NCI-H1417 (cell line): ENCODE measurements at places on chromosomes 16 and 17.

GRCh38 chr17:60464343-60464742, 42.1 kb downstream of the CHCT1 start:
- DNase-seq, result no peak

GRCh38 chr16:11963706-11964105, 1.3 kb upstream of the TNFRSF17 start:
- DNase-seq, result no peak

- no peak for DNase-seq
These were observed 3.0 kb downstream of the FMNL1 start for GRCh38 chr17:45224671-45225050.

- peak; percentile 64 for DNase-seq
These were observed 382 bp downstream of the PITPNA start for GRCh38 chr17:1562176-1562643.

DNA sequence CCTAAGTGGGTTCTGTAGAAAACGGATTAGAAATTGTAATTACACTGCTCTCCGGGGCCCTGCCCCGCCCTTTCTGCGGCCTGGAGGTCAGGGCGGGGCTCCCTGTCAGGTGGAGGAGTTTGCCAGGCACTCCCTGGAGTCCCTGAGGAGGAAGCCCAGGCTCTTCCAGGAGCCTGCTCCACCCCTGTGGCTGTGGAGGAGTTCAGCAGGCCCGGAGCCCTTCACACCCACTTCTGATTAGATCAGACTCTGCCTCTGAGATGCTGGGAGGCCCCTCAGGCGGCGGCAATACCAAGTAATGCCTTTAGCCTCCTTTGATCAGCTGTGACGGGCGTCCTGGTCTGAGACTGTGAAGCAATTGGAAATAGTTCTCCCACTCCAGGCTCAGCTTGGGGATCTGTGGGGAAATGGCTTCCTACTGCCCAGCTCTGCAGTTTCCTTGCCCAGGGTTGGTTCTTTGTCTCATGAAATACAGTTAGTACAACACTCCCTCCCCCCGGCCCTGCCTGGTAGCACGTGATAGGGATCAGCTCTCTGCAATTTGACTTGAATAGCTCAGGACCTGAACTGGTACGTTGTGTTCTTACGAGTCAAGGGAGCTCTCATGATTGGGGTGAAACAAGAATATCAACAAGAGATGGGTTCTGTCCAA, 22.3 kb downstream of the BAIAP2 start:
- no peak for DNase-seq

- peak; percentile 11 for DNase-seq
These were observed 5.0 kb downstream of the SEC14L1 start for GRCh38 chr17:77145612-77146245.

DNA sequence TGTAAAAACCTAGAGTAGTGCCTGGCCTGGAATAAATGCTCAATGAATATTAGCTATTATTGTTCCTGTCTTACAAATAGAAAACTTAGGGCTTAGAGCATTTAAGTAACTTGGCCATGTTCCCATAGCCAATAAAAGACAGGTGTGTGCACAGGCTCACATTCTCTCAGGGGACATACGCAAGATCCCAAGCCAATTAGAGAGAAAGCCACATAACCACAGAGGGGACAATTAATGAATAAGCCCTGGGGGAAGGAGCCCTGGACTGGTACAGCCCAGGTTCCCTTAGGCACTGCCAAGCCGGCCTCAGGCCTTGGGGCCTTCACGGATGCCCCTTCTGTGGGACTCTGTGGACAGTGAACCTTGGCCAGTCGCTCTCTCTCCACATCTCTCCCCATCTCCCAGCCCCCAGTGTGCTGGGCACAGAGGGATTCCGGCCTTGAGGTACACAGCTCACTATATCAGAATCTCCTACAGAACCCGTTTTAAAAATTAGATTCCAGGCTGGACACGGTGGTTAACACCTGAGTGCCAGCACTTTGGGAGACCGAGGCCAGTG, 27.3 kb upstream of the ABCC12 start:
- no peak for DNase-seq

- no peak for DNase-seq
These were observed 89.3 kb upstream of the SDK2 start for GRCh38 chr17:73733517-73733916.

GRCh38 chr17:44915862-44916780, 821 bp upstream of the GFAP start:
- DNase-seq, result no peak

DNA sequence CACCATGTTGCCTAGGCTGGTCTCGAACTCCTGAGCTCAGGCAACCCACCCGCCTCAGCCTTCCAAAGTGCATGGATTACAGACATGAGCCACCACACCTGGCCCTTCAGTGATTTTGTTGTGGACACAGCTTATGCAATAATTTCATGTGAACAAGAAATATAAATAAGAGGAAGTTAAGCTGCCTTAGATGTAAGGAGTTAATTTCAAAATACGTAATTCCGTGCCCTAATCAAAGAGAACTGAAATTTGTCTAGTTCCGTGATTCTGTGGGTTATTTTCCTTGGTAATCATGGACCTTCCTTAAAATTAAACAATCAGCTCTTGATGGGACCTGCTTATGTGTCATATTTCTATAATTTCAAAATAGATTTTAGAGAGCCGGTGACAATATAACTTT, 11.9 kb downstream of the TVP23A start:
- no peak for DNase-seq

- DNase-seq, result peak; percentile 17
These were observed 98.5 kb downstream of the ZNF778 start for GRCh38 chr16:89315791-89316581.

DNA sequence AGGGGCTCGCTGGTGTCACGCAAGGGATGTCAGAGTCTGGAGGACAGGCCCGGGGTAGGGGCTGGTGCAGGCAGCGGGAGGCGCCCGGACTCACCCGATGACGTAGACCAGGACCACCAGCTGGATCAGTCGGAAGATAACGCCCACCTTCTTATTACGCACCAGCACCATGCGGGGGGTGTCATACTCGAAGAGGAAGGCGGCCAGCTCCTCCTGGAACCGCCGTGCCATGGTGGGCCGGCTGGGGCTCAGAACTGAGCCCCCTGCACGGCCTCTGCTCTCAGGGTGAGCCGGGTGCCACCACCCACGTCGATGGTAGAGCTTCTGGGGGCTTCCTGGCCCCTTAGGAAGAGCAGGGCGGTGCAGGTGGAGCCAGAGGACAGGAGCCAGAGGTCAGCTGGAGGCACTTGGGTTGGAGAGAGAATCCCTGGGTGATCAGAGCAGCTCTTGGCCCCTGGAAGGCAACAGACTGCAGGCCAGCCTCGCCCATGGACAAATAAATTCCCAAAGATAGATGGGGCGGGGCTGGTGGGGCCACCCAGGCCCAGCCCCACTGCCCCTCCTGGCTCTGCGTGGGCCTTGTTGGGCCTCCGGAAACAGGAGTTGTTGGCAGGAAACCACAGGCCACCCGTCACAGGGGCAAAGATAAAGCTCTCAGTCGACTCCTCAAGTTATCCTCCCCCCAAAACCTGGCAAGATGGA, at the start of gene P2RX1:
Gene P2RX1 (minus strand): TSS at position 471 of the 702 bp plus-strand sequence. CDS start 240 bp downstream, at position 231.
- DNase-seq, result no peak

- no peak for DNase-seq
These were observed 231.2 kb downstream of the SEC14L1 start for GRCh38 chr17:77371888-77372443.

GRCh38 chr17:50499721-50500120, 8.5 kb upstream of the MYCBPAP start:
- no peak for DNase-seq
